ENCODE measurements at places on chromosomes 1 and 21.

DNA sequence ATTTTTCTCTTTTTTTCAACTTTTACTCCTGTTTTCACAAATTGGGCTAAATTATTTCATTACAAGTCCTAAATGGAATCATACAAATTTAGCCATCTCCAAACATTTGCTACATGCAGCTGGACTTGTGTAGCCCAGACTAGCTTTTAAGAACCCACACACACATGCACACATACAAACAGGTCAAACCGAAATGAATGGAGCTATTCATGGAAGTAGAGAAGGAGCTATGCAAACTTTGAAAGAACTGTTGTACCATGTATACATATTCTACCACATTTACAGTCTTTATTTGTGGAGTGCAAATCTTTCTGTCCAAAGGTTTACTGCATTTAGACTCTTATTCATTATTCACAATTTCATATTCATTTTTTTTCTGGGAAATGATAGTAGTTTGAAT lies 189.1 kb upstream of the RNPC3 start:
- no peak for DNase-seq

- no peak for DNase-seq
Observed at GRCh38 chr1:205077158-205077933, 6.9 kb downstream of the TMEM81 start.

DNA sequence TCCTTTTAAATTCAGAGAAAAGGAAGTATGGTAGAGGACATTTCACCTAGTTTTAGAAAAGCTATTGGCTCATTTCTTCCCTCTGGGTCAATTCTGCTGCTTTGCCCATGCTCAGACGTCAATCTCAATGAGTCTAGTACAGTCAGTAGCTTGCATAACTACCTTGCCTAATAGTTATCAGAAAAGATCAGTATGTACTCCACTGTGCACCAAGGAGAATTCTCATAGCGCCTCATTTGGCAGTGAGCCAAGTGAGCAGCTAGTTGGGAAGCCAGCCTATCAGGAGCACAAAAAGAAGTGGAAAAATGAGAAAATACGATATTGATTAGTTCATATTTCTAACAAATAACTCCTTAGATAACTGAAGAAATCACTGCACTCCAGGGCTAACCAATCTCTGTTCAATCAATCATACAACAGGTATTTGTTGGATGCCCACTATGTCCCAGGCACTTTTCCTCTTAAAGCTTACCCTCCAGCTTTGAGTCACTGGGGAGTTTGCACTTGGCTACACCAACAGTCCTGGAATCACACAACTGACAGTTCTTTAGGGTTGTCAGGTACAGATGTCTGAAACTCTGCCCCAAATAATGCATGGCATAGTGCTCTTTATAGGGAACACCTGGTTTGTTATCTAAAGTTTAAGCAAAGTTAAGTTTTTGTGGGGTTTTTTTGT lies 50.2 kb downstream of the PRDX6 start:
- DNase-seq = no peak

DNA sequence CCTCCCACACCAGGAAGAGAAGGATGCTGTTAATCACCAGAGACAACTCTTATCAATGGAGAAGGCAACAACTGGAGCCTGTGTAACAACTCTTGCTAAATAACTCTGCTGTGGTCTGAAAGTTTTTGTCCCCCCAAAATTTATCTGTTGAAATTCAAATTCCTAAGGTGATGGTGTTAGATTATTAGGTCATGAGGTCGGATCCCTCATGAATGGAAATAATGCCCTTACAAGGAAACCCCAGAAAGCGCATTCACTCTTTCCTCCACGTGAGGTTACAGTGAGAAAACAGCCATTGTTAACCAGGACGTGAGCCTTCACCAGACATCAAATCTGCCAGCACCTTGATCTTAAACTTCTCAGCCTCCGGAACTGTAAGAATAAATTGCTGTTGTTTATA lies 141.9 kb upstream of the CXADR start:
- DNase-seq = no peak

DNA sequence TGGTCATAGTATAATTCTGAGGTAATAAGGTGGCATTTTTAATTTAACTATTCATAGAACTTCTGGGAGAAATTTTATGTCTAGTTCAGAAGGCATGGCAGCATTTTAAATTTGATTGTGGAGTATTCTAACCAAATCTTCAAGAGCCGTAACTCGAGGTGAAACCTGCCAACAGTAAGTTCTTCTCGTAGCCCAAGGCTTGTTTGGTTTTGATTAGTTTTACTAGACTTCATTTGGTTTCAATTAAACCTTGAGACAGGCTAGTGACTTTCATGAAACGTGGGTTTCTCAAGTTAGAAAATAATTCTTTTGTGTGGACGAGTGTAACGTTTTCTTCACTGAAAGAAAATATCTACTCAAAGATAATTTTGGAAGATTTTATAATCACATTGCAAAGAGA lies 395.5 kb downstream of the USP25 start:
- DNase-seq = no peak

DNA sequence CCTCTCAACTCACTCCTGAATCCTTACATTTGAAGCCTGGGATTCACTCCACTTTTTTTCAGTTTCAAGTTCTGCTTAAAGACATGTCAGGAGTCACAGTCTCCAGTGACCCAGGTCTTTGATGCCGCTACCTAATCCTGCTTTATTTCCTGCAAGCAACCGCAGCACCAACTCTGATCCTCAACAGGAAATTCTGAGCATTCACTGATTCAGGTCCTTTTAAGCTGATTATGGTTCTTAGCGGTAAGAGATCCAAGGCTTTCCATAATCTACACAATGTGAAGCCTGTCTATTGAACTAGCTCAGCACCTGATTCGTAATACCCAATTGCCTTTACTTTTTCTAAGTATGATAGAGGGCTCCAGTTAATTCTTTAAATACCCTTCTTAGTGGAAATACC lies 43.7 kb upstream of the PIGC start:
- DNase-seq = no peak

DNA sequence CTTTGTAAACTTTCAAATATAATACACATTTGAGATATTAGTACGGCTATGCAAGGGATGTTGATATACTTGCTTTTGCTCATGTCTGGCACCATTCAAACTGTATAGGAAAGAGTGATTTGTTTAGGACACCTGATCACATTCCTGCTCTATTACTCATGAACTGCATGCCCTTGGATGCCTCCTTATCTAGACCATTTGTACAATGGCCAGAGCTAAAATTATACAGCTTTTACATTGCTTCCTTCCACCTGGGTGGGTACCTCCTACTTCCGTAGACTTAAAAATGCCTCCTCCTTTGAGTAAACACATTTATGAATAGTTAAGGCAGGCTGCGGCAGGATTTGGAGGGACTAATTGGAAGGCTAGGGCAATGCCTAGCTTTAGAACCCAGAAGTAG lies 85.4 kb upstream of the PBX1 start:
- DNase-seq = no peak

DNA sequence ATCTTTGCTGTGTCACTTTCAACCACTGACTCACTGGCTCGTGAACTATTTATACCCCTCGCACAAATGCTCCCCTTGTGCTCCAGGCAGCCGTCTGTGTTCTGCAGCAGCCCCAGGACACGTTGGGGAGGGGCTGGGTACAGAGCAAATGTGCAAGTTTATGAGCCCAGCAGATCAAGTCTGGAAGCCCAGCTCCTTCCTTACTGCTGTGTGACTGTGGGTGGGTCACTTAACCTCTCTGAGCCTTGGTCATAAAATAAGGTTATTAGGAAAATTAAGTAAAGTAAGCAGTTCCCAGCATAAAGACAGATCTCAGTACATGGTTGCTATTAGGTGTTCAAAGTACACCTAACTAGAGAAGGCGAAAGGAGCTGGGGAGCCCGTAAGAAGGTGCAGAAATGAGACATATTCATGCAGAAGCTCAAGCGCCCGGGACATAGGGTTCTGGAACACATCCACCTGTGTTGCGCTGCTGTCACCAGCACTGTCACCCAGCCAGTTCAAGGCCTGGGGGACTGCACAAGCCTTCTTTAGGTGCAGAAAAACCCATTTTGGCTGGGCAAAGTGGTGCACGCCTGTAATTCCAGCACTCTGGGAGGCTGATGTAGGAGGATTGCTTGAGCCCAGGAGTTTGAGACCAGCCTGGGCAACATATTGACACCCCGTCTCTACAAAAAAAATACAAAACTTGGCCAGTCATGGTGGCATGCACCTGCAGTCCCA lies 13.8 kb downstream of the EFHD2 start:
- no peak for DNase-seq

DNA sequence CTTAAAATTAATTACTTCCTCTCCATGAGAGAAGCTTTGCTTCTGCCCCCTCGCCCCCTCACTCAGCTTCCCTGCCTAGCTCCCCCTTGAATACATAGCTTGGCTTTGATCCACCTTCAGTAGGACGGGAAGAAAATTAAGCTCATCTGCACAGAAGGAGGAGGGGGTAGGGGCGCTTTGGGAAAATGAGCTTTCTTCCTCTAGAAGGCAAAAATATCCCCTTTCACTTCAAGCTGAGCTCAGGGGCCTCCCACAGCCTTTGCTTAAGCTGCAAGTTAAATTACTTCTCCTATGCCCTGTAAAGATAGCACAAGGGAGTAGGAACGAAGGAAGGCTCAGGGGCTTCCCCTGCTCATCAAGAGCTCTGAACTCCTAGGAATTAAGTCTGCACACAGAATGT lies 65.2 kb upstream of the GOLT1A start:
- no peak for DNase-seq

GRCh38 chr1:35470977-35471613 lies 86.1 kb downstream of the KIAA0319L start:
- DNase-seq = no peak

GRCh38 chr1:55141295-55141893 lies 73.8 kb downstream of the USP24 start:
- DNase-seq = no peak

- DNase-seq = no peak
Observed at GRCh38 chr1:226956942-226957713, 17.0 kb downstream of the COQ8A start.

DNA sequence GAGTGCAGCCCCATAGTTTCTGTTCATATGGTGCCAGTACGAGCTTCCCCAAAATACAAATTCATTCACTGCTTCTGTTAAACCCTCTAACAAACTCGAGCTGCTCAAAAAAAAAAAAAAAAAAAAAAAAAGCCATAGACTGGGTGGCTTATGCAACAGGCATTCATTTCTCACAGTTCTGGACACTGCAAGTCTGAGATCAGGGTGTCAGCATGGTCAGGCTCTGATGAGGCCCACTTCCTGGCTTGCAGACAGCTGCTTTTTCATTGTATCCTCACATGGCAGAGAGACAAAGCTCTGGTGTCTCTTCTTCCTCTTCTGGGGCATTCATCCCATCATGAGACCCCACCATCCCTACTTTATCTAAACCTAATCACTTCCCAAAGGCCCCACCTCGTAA lies 121.6 kb downstream of the PTBP2 start:
- DNase-seq = no peak

DNA sequence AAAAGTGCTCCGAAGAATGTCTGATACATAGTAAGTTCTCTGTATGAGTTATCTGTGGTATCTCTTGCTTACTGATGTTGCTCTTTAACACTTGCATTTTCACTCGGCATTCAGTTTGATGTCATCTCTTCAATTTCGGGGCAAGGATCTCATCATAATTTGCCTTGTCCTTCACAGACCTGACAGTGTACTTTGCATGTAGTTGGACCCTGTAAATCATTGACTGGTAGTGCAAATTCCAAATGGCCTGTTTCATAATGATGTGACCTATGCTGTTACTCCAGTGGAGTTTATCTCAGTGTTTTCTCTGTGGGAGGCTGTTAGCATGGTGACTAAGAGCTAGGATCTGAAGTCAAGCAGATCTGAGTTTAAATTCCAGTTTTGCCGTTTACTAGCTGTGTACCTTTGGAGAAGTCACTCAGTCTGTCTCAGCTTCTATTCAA lies 34.2 kb upstream of the ABCD3 start:
- no peak for DNase-seq

- no peak for DNase-seq
Observed at GRCh38 chr1:6802454-6802853, 17.2 kb downstream of the CAMTA1 start.

DNA sequence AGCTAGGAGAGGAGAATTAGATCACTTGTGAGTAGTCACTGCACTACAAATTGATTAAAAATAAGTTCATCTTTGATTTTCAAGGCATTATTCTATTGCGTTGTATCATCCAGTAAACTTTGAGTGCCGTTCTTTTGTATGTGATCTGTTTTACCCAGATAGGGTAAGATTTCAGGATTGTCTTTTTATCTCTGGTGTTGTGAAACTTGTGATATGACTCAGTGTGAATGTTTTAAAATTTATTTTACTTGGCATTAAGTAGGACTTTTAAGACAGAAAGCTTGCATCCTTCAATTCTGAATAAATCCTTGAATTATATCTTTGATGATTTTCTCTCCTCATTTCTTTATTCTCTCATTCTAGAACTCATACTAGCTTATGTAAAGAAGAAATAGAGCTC lies 93.3 kb upstream of the ADAMTS5 start:
- DNase-seq = no peak

DNA sequence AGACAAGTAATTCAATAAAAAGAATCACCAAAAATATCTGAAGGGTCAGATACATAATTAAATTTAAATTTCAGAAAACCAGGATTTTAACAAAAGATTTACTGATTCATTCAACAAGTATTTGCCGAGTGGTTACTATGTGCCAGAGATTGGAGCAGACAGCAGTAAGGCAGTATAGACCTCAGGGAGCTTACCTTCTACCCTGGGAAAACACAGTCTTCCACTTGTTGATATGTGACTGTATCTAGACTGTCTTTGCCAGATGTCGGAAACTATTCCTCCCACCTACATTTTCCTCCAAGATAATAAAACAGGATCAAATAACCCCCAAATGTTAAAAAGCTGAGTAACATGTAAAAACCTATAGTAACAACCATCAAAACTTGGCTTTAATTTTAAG lies 6.2 kb downstream of the HNRNPR start:
- no peak for DNase-seq

GRCh38 chr21:41895643-41896493 lies 16.7 kb upstream of the PRDM15 start:
- DNase-seq = no peak

- peak; percentile 10 for DNase-seq
Observed at GRCh38 chr1:110875216-110875731, 2.3 kb downstream of the CD53 start.

- DNase-seq = no peak
Observed at GRCh38 chr1:184212649-184213314, 161.3 kb downstream of the TSEN15 start.

DNA sequence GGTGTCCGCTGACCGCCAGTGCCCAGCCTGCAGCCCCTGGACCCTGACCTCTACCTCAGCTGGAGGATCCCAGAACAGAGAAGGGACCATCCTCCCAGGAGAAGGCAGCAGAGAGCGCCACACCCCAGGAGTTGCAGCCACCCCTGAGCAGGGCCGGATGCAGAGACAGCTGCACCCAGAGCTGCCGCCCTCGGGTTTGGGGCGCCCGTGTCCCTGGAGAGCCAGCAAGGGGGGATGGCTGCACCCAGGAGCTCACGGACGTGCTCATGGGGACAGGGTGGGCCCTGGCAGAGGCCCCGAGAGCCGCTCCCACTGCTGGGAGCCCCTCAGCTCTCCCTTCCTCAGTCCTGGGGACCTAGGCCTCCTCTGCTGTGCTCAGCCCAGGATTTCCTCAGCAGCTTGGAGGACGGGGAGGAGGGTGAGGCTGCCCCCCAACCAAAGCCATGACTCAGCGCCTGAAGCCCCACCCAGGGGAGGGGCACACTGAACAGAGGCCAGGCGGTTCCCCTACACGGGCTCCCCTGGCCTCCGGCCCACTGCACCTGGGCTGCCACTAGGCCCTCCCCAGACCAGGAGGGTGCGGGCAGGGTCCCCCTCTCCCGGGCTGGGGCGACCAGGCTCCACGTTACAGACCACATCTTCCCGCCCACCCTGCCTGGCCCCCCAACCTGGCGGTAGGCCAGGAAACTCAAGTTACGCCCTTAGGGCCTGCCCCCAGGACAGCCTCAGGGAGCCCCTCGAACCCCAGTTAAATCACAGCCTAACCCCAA lies 2.2 kb downstream of the ACAP3 start:
- DNase-seq = no peak

- no peak for DNase-seq
Observed at GRCh38 chr1:84698151-84699110, 8.2 kb upstream of the SSX2IP start.

Measured in activated naive CD4-positive, alpha-beta T cell (primary cell).